ENCODE measurements at places on chromosomes 1 and 21.

GRCh38 chr1:220696226-220696862 lies 6.2 kb downstream of the C1orf115 start:
- no peak for DNase-seq

DNA sequence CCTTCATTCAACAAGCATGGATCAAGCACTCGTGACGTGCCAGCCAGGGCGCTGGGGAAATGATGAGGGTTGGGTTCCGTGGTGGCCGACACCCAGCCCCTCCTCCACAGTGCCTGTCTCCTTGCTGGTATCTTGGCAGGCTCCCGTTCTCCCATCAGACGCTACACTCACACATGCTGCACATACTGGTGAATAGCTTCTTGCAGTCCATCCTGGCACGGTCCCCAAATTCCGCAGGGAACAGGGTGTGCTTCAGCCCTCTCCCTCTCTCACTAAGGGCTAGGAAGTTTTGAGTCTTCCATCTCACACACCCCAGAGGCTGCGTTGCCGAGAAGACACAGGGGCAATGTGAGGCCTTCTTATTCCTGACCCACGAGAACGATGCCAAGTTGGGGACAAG lies 10.1 kb upstream of the MEF2D start:
- peak; percentile 65 for DNase-seq

DNA sequence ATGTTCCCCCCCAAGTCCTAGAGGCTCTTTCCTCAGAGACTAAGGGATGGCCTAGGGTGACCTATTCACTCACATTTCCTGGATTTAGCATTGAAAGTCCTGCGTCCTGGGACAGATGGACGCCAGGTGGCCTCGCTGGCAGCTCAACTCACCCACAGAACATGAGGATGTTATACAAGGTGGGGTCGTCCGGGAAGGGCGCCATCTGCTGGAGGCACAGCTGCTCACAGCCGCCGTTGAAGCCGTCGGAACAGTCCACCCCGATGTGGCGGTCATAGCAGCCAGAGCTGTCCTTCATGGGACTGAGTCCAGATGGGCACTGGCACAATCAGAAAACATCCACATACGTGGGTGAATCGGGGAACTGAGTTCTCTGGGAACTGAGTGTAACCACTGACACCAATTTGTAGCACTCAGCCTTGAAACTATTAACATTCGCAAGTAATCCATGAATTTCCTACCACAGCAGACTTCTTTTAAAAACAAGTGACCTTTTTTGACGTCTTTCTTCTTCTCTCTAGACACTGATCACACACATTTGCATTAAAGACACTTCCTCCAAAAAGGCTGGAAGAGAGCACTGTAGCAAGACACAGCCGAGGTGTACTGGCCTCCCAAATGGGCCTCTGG lies 215.4 kb downstream of the ASTN1 start:
- peak; percentile 8 for DNase-seq

- DNase-seq: peak; percentile 77
Observed at GRCh38 chr1:6490181-6491080, 1.0 kb downstream of the PLEKHG5 start.

DNA sequence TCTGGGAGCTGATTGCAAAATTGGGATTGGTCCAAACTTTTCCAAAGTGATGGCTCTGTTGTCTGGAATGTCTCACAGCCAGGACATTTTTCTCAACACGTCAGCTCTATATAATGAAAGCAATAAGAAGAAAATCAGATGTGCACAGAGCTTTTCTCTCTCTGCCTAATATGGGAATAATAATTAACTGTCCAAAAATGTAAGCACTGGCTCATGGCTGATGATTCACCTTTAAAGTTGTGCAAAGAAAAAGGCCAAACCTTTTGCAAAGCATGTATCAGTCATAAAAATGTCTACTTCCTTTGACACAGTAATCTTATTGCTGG lies 30.4 kb downstream of the ZNF281 start:
- no peak for DNase-seq

GRCh38 chr1:205629751-205630150 lies 2.1 kb downstream of the ELK4 start:
- DNase-seq: no peak

DNA sequence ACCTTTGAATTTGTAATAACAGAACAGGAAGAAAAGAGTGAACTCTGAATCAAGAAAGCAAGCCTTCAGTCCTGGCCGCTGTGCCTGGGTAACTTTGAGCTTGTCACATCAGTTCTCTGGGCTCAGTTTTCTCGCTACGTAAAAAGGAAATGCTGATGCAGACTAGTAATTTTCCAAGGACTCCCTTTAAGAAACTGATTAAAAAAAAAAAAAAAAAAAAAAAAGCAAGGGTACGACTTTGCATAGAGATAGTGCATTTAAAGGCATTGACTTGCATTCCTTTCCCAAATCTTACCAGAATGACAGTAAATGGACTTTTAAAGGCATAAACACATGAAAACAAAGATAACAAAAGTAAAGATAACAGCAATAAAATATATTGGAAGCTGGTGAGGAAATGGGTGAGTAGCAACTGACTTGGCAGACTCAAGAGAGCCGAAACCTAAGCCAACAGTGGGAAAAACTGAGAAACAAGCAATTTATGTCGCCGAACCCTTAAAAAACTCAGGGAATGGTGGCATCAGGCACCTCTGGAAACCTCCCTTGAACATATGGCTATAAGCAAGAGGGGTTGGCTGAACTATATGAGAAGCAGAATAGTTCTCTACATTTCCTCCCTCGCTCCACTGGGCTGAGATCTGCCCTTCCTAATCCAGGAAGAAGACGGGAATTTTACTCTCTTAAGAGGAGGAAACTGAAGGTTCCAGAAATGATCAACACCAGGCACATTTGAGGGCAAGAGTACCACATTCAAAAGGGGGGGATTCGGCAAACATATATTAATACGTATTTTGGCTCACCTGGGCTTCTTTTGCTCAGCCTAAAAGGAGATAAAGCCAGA lies 189.2 kb downstream of the CDC7 start:
- DNase-seq: no peak

Measured in cerebellum (tissue), 4 donors.